Natural killer cell (primary cell): ENCODE measurements at places on chromosomes 7 and 10.

- no peak for DNase-seq
Measured at GRCh38 chr7:36208426-36208825, 55.4 kb downstream of the EEPD1 start.

DNA sequence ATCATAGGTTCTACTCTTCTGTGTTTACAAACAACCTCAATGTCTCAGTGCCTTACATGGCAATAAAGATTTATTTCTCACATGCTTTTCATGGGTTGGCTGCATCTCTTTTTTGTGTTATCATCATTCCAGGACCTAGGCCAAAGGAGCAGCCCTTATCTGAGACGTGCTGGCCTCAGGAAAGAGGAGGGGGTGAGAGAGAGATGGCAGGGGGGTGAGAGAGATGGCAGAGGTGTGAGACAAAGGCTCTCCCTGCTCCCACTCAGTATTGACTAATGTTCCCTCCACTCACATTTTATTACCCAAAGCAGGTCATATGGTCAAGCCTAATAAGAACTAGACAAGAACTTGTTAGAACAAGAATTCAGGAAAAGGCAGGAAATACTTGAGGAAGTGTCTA, 120.1 kb upstream of the PRR15 start:
- no peak for DNase-seq

- DNase-seq, result no peak
Measured at GRCh38 chr7:67462781-67463191, 466.2 kb downstream of the TYW1 start.

DNA sequence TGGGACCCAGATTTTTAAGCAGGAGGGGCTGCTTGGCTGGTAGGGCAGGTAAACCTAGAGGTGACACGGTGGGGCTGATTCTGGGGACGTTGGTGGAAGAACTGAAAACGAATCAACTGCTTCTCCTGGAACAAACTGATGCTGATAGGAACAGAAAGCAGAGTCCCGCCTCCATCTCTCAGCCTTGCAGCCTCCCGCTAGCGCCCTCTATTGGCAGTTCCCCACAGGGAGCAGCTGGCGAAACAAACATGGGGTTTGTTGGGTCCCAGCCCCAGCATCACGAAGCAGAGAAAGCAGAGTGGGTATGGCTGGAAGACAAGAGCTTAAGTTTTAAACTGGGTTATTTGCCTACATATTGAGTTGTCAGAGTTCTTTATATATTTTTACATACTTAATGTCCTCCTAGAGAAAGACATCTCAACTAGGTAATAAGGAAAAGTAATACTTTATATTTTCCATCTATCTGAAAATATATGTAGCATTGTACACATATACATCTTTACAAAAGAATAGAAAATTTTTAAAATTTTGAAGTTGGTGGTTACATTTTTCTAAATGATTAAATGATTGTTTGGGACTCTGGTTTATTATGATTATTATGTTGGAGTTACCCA, 42.3 kb upstream of the FOXI2 start:
- DNase-seq, result no peak

DNA sequence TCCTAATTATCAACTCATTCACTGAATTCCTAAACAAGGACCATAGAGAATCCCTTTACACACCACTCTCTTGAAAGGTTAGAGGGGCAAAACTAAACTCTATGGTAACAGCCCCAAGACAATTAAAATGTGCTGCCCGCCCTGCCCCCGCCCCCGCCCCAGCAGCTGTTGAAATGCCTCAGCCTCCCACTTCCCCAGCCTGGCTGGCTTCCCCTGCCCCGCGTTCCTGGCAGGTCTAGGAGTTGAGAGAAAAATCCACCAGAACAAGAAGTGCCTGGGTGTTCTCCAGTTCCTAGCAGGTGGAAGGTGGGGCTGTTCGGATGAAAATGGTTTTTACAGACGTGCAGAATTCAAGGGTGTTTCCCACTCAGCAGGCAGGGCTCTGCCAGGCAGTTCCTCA, 109.5 kb upstream of the ZEB1 start:
- no peak for DNase-seq

- no peak for DNase-seq
Measured at GRCh38 chr10:132404911-132405462, 8.0 kb downstream of the PWWP2B start.

- no peak for DNase-seq
Measured at GRCh38 chr10:83908506-83908905, 230.8 kb upstream of the GHITM start.

GRCh38 chr7:28517206-28517605, 104.9 kb downstream of the CREB5 start:
- no peak for DNase-seq

GRCh38 chr10:104032144-104032775, 53.4 kb downstream of the COL17A1 start:
- DNase-seq, result no peak

DNA sequence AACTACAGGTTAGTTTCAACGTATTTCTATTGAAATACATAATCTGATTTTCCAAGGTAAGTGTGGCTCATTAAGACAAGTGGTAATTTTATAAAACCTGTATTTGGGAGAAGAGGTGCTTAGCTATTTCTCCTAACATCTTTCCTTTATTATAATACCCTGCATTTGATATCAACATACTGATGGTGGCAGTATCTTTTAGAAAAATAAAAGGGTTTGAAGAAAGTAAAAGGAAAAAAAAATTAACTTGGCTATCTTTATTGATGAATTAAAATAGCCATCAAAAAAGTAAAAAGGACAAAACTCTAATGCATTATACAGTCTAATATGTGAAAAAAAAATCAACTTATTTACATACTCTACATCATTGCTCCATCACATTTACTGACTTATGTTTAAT, 68.0 kb downstream of the NRBF2 start:
- no peak for DNase-seq

DNA sequence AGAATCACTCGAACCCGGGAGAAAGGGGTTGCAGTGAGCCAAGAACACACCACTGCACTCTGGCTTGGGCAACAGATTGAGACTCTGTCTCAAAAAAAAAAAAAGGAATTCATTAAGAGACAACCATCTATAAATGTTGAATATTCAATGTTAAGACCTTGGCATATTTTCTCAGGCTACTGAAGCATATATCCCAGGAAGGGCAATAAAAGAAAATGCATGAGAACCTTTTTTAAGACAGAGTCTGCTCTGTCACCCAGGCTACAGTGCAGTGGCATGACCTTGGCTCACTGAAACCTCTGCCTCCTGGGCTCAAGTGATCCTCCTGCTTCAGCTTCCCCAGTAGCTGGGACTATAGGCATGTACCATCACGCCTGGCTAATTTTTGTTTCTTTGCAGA, 165.0 kb downstream of the JMJD1C start:
- no peak for DNase-seq

DNA sequence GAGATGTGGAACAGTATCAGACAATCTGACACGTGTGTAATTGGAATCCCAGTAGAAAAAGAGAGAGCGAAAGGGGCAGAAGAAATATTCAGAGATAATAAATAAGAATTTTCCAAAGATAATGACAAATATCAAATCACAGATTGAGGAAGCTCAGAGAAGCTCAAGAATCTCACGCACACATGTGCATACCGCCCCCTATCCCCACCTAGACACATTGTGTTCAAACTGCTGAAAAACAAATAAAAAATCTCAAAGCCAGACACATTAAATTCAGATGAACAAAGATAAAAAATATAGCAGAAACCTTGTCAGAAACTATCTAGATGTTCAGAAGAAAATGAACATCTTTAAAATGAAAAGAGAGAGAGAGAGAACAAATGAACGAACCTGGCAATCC, 17.2 kb downstream of the SFR1 start:
- peak; percentile 47 for DNase-seq

- DNase-seq, result no peak
Measured at GRCh38 chr10:117005527-117006055, 604 bp upstream of the SHTN1 start.

- DNase-seq, result peak; percentile 54
Measured at GRCh38 chr10:73590881-73591799, at the start of gene USP54. Gene USP54, minus strand, starts transcription at chr10:73591342. Its CDS starts 15,684 bp downstream, at chr10:73575658.

DNA sequence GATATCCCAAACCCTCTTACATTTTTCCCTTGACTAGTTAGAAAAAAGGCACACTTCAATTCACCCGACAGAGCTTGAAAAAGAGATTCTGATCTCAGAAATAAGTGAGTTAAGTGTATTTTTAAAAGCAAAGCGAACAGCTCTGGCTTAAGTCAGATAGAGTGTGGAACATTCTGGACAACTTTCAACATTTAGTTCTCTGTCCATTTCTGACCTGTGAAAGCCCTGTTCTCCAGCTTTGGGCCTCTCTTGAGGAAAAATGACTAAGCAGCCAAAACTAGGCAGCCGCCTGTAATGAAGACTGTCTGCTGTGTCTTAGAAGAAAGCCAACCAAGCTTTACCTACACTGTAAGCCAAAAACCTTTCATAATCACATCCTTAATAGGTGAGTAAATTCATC, 50.5 kb downstream of the CDK6 start:
- no peak for DNase-seq

DNA sequence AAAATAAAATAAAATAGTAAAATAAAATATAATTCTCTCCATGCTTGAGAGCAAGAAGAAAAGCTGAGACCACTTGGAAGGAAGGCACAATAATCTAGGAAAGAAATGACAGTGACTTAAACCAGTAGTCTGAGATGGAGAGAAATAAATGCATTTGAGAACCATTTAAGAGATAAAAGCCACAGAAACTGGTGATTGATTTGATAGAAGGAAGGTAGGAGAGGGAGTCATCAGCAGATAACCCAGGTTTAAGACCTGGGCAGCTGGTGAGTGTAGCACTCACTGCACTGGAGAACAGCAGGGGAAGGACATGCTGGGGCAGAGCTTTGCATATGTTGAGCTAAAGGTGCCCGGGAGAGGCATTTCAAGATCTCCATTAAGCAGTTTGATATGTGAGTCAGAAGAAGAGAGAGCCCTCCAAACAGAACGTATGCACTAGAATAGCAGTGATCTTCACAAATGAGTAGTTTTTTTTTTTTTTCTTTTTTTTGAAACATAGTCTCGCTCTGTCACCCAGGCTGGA, 268.0 kb downstream of the DYNC1I1 start:
- DNase-seq, result no peak

GRCh38 chr10:50385624-50386023, 134.3 kb upstream of the ASAH2 start:
- DNase-seq, result no peak

GRCh38 chr10:30784524-30784896, 155.0 kb upstream of the LYZL2 start:
- DNase-seq, result no peak

GRCh38 chr10:35336921-35337823, 863 bp downstream of the CCNY start:
- DNase-seq, result peak; percentile 35

- peak; percentile 53 for DNase-seq
Measured at GRCh38 chr7:100221231-100221718, 1.5 kb downstream of the PVRIG start.

DNA sequence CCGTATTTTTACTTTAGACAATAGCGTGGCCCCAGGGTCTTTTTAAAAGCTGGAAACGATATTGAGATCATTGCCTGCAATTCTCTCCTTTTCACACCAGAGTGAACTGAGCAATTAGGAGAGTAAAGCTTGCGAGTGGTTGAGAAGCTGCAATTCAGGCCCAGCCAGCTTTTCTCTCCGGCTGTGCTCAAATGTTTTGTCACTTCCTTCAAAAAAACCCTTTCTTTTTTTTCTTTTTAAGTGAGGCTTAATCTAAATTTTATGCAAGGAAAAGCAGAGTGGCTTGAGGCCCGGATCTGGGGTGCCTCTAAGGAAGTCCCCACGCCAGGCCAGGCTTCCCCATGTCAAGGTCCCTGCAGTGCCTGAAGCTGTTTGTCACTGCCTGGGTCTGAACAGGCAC, 433.9 kb downstream of the GLRX3 start:
- DNase-seq, result no peak

GRCh38 chr7:149457766-149458165, 3.1 kb downstream of the ZNF777 start:
- DNase-seq, result no peak

DNA sequence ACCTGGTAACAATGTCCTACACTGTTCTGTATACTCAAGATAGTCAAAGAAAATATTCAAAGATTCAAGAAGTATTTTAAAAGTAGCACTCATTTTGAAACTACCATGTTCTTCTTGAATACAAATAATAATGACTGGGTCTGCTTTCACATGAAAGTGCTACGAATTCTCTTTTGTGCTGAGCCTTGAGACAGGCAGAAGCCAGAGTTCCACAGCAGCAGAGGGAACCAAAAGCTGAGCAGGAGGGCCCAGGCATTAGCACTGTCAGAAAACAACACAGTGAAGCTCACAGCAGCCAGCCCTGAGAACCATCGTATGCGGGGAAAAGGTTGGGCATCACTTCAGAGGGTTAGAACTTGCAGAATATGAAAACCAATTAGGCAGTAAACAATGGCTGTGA, 38.9 kb downstream of the ANKMY2 start:
- DNase-seq, result no peak

GRCh38 chr10:130350996-130351395, 214.8 kb downstream of the GLRX3 start:
- DNase-seq, result no peak

- no peak for DNase-seq
Measured at GRCh38 chr10:87578160-87578841, 73.6 kb downstream of the MINPP1 start.

DNA sequence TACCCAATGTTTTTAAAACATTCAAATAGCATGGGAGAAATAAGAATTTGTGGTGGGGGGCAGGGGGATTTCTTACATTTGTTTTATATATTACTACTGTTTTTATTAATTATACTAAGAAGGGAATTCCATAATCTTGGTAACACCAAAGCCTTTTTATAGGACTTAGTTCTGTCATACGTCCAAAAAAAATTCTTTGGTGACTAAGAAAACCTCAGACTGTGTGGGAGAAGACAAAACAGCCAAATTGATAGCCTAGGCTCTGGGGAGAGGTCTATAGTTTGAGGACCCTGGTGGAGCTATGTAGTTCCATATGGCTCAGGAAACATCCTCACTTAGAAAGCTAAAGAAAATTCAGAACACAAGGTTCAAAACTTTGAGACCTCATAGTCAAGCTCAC, 23.4 kb downstream of the ACSM6 start:
- DNase-seq, result no peak

DNA sequence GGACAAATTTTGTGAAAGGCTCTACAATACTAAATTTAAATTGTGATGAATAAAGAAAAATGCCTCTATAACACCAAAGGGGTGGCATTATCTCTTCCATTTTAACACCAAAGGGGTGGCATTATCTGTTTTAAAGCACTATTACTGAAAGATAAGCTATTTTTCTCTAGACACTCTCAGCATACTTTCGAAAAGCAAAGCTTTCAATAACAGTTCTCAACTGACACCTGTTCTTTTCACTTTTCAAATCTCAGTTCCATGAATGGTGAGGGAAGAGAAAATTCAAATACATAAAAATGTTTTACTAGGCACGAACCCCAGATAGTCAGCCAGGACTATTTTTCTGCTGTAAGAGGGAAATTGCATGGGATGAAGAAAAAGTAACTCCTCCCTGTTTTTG, 103.8 kb downstream of the CPEB3 start:
- DNase-seq, result no peak

GRCh38 chr10:97259119-97259518, 33.3 kb downstream of the ARHGAP19 start:
- no peak for DNase-seq
